ENCODE measurements at places on chromosomes 7 and 10.

- no peak for DNase-seq
Measured at GRCh38 chr10:104446151-104446550, 92.5 kb downstream of the CFAP58 start.

- peak; percentile 79 for DNase-seq
Measured at GRCh38 chr10:128064108-128064969, 61.9 kb downstream of the MKI67 start.

DNA sequence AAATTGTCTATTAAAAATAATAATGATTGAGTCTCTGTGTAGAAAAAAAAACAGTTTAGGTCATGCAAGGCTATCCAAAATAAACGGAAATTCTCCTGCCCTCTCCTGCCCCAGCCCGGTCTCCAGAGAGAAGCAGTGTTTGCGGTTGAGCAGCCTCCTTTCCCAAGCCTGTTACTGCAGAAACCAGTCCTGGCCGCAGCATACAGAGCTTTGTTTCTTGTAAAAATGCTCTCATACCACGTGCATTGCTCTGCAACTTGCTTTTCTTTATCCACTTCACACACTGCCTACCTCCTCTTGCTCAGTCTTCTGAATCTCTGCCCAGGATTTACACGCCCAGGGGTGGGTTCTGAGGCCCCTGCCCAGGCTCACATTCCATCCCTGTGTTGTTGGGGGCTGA lies 34.4 kb upstream of the CUL1 start:
- DNase-seq: no peak

- no peak for DNase-seq
Measured at GRCh38 chr7:71868797-71869196, 543.3 kb downstream of the CALN1 start.

DNA sequence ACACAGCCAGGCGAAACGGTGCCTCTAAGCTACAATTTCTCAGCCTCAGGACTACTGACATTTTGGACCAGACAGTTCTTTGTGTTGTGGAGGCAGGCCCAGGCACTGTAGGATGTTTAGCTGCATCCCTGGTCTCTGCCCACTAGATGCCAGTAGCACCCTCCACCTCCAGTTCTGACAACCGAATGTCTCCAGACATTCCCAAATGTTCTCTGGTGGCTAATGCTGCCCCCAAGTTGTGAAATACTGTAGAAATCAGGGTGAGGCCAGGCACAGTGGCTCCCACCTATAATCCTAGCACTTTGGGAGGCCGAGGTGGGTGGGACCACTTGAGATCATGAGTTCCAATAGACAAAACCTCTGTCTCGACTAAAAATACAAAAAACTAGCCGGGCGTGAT lies 18.2 kb downstream of the HNRNPF start:
- no peak for DNase-seq

GRCh38 chr10:3848775-3849635 lies 64.0 kb upstream of the KLF6 start:
- no peak for DNase-seq

GRCh38 chr7:16092711-16093110 lies 328.6 kb downstream of the CRPPA start:
- no peak for DNase-seq

- DNase-seq: no peak
Measured at GRCh38 chr10:86711513-86712316, 43.4 kb downstream of the LDB3 start.

DNA sequence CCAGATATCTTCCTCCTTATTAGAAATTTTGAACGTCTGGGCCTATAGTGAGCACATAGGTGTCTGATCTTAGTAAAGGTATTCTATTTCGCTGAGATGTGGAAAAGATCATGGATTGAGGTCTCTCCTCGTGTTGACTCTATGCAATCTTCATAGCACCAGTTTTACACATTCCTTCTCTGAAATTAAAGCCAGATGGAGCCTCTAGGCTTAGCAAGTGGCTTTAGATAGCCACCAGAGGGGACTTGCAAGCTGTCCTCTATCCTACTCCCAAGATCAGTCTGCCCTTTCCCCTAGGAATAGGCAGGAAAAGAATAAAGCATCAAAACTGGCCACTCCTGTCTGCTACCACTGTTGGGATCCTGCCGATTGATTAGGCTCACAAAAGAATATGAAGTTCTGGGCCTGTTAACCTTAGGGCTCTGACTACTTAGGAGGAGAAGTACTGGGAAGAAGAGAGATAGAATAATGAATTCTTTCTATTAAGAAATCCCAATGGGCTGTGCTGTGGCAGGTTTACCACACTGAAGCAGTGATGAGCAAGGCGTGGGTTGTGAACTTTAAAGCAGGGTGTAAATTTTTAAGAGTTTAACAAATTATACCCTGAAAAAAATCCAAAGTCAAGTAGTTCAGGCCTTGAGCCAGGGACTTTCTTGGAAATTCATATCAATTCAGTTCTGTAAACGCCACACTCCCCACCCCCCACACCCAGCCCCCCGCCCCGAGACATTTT lies 2.2 kb upstream of the STRIP2 start:
- no peak for DNase-seq

DNA sequence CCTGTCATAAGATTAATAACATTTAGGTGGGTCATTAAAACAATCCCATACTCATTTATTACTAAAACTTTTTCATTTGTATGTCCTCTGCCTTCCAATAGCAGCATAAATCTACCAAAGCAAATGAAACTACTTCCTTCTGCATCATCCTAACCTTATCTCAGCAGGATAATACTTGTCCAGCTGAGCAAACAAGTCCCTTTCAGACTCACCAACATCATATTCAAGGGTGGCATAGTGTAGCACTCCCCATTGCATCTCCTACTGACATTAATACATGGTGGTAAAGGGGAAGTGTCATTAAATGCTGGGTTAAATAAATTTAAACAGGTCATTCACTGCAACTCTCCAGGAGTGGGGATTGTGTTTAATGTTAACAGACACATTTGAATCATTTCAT lies 3.4 kb upstream of the MINDY3 start:
- no peak for DNase-seq

DNA sequence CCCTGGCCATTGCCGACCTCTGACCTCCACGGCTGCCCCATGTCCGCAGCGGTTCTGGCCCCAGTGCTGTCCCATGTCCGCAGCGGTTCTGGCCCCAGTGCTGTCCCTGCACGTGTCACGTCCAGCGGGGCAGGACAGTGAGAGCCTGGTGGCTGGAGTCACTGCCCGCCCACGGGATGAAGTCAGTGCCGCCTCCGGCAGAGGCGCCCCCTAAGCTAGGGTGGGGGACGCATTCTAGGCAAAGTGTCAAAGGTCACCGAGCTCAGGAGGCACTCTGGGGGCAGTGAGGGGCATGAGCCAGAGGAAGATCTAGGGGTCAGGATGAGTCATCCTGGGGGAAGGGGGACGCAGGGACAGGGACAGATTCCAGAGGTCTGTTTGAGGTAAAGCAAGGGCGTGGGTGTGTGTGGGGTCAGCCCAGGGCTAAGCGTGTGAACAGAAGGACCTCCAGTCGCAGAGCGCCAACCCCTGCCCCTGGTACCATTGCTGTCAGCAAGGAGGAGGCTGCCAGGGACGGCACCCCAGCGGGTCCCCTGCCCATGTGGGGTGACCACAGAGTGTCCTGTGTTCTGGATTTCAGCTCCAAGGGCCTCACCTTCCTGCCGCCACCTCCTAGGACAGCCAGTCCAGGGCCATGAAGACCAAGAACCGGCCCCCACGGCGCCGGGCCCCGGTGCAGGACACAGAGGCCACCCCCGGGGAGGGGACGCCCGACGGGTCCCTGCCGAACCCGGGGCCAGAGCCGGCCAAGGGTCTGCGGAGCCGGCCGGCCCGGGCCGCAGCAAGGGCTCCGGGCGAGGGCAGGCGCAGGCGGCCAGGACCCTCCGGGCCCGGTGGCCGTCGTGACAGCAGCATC lies 665 bp downstream of the BHLHA15 start:
- DNase-seq: no peak

DNA sequence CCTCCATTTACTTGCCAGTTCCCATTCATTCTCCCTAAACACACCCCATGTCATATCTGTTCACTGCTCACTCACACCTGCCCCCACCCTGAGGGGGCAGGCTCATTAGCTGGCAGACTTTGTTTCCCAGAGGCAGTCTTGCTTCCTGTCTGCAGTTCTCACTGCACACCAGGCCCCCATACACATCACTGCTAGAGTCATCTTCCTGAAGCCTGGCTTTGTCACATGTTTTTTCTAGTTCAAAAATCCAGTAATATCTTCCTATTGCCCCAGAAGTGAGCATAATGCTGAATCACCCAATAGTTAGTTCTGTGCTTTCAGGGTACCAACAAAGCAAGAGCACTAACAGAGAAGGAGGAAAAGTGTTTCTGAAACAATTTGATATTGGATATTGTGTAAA lies 1.9 kb downstream of the LRRC72 start:
- DNase-seq: no peak

DNA sequence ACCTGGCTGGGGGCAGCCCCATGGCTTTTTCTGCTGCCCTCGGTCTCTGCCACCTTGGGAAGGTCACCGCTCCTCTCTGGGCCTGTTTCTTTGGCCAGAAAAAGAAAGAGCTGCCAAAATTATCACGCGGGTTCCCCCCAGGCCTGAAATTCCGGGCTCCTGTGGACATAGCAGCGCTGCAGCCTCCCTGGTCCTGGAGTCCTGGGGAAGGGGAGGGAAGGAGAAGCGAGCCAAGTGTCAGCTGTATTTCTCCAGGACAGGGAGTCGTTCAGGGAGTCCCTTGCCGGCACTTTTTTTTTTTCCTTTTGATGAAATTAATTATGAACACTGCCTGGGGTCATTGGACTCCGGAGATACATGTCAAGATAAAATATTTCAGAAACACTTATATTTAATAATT lies 152.3 kb upstream of the GPR26 start:
- DNase-seq: no peak

DNA sequence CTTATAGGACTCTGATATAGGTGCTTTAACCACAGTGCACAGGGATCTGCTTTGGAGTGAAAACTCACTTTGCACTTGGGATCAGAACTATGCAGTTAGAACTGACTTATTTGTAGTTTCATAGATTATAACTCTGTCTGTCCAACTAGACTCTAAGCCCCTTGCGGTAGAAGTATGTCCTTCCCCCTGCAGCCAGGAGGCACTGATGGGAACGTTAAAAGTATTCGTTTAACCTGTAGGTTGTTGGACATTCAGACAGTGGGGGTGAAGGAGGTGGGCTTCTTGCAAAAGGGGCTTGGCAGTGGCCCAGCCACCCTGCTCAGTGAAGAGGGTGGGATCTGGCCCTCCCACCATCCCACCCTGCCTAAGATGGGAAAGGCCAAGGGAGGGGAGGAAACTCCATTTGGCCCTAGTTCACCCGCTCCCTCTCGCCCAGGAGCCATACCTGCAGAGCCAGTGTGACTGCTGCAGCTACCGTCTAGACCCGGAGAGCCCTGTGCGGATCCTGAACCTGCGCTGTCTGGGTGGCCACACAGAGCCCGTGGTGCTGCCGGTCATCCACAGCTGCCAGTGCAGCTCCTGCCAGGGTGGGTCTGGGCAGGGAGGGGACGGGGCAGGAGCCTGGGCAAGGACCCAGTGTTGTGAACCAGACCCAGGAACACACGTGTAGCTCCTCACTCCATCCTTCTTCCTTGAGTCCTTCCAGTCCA lies 5.7 kb upstream of the ZNF862 start:
- DNase-seq: no peak

- DNase-seq: no peak
Measured at GRCh38 chr7:19368491-19368925, 223.3 kb upstream of the FERD3L start.

DNA sequence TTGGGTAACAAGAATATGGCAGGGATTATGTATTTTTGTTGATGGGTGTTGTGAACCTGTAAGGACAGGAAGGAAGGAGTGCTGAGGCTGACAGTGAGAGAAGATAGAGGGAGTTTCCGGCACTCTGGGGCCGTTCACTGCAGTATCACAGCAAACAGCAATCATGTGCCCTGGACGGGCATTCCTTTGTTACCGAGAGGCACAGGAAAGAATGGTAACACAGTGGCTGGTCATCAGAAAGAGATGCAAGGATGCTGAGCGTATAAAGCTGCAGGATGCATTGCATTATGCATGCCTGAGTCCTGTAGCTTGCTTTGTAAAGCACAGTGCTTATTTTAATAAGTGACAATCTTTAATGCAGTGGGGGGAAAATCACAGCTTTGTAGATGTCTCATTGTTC lies 286.8 kb downstream of the RPS24 start:
- DNase-seq: no peak

DNA sequence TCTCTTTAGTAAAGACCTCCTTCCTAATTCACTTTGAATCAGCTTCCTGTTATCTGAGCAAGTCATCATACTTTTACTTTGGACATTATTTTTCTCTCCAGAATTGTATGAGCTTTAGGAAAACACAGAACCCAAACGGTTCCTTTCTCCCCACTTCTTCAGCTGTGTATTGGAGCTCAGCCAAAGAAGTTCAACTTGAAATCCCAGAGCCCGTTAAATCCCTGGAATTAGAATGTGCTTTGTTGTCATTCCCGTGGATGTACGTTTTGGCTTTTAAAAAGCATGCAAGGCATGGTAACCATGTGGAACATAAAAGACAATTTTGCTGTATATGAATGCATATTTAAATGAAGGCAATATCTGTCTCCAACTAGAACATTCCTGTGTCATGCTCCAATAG lies 46.6 kb downstream of the AGMO start:
- no peak for DNase-seq

- no peak for DNase-seq
Measured at GRCh38 chr7:138499340-138499739, 39.3 kb downstream of the TRIM24 start.

DNA sequence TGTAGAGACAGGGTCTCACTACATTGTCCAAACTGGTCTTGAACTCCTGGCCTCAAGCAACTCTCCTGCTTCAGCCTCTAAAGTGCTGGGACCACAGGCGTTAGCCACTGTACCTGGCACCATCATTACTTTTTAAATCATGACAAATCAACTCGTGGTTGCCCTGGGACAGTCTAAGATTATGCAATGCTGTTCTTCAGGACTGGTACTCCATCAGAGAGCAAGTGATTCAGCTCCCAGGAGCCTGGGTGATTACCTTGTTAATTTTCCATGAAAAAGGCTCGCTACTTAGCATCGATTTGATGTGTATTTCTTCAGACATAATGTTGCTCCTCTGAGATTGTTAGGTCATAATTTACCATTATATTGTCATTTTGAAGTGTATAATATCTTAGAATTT lies 158.9 kb upstream of the STEAP4 start:
- no peak for DNase-seq

DNA sequence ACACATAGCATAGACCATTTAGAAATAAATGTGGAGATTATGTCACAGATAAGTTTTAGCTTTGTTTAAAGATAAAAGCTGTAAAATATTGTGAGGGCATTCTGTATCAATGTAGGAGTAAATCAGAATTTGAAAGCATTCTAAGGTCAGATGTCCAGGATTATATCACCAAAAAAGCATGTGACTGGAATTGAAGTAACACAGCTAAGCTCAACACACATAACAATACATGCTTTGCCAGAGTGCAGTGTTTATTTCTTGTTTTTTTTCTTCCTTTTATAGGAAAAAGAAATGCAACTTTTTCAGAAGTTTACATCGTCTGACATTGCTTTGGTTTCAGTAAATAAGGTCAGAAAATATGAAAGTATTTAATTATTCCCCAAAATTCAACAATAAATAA lies 183.4 kb downstream of the HTR7 start:
- no peak for DNase-seq

GRCh38 chr10:125333209-125333591 lies 172.8 kb upstream of the CTBP2 start:
- DNase-seq: no peak

All from stimulated activated CD8-positive, alpha-beta memory T cell treated with anti-CD3 and anti-CD28 coated beads, Interleukin-15, amount 100 ng/mL, for 4 hours (primary cell).